GM04504 (cell line): ENCODE measurements at places on chromosomes 2 and 18.

DNA sequence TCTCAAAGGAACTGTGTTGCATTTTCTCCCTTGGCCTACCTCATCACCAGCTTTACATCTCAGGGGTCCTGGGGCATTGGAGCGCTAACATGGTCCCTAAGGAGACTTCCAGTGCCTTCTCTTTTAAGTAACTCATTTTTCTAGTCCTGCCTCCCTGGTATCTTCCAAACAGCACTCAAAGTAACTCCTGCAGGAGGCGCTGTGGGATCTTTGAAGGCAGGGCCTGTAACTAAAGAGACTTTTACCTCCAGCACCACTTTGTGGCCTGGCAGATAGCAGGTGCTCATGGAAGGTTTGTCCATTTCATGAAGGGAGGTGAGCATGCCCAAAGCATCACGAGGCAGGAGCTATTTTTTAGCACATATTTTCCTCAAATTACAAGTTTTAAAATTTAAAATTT, 411.0 kb upstream of the GYPC start:
- DNase-seq: no peak

- no peak for DNase-seq
These were observed 72.5 kb downstream of the ACKR3 start for GRCh38 chr2:236642125-236642524.

GRCh38 chr18:54958704-54959625, at the start of gene CCDC68:
CCDC68 (minus strand) TSS chr18:54959461; CDS start chr18:54942791, 16,670 bp downstream.
- DNase-seq: no peak

DNA sequence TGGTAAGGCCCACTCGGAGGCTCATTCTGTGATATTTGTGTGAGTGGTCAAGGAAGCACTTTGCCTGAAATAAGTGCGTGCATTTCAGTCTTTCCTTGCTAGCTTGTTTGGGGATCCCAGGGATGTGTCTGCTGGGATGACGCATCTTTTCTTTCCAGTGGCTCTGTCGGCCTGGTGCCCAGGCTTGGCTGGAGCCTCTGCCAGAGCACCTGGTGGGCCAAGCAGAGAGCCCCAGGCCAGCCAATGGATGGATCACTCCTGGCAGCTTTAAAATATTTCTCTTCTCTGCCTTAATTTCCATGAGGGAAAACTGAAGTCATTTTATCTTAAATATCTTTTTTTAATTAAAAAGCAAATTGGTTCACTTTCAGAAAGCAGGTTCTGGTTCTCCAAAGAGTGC, 501.8 kb upstream of the HS6ST1 start:
- DNase-seq: no peak

- no peak for DNase-seq
These were observed 253.9 kb upstream of the SIX2 start for GRCh38 chr2:45263147-45263546.

DNA sequence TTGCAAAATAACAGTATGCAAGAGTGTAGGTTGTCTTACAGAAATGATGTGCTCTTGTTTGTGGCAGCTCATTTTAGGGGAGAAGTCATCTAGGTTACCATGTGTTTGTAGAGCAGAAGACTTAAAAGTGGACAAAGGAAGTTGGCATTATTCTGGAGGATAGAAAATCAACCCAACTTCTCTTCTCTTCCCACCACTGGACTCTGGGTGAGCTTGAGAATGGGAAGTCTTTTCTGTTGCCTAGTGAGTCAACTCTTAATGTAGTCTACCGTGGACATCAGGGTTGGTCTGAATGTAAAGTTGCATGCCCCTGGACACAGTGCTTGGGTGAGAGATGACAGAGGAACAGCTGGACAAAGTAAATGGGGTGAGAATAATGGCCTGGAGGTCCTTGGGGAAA, 98.3 kb downstream of the FMNL2 start:
- DNase-seq: no peak

DNA sequence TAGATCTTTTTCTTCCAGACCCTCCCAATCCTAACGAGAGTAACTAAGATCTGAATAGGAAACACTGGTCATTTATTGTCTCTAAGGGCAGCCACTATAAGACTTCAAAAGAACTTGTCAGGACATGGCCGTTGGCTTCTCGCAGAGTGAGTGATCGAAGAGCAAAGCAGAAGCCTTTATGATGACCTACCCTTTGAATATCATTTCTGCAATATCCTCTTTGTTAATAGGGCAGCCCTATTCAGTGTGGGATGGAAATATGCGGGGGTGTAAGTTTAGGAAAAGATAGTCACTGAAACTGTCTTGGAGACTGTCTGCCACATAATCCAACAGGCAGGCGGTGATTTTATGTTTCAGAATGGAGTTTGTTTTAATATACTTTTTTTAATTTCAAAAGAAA, 70.9 kb downstream of the FBXO36 start:
- DNase-seq: no peak

- no peak for DNase-seq
These were observed 108.6 kb downstream of the C1D start for GRCh38 chr2:67954093-67954748.

- no peak for DNase-seq
These were observed 76.2 kb downstream of the MREG start for GRCh38 chr2:215937190-215937589.

- DNase-seq: no peak
These were observed 14.4 kb downstream of the CLEC4F start for GRCh38 chr2:70806013-70806412.

- DNase-seq: no peak
These were observed 374.4 kb downstream of the MTX2 start for GRCh38 chr2:176643646-176644045.

GRCh38 chr18:23453680-23454058, 582 bp downstream of the RIOK3 start:
- DNase-seq: no peak

- DNase-seq: no peak
These were observed 658.9 kb upstream of the FSHR start for GRCh38 chr2:49813208-49813607.
